Cardiac septum (tissue), 1 donor: ENCODE measurements at places on chromosomes 6 and 20.

- no peak for DNase-seq
Measured at GRCh38 chr20:52422574-52423336, 231.2 kb upstream of the ZFP64 start.

- DNase-seq, result no peak
Measured at GRCh38 chr20:58001381-58001780, 227.1 kb downstream of the ANKRD60 start.

- no peak for DNase-seq
Measured at GRCh38 chr6:10451828-10452509, 37.1 kb upstream of the TFAP2A start.

- no peak for DNase-seq
Measured at GRCh38 chr6:123062670-123063069, 66.6 kb downstream of the CLVS2 start.

DNA sequence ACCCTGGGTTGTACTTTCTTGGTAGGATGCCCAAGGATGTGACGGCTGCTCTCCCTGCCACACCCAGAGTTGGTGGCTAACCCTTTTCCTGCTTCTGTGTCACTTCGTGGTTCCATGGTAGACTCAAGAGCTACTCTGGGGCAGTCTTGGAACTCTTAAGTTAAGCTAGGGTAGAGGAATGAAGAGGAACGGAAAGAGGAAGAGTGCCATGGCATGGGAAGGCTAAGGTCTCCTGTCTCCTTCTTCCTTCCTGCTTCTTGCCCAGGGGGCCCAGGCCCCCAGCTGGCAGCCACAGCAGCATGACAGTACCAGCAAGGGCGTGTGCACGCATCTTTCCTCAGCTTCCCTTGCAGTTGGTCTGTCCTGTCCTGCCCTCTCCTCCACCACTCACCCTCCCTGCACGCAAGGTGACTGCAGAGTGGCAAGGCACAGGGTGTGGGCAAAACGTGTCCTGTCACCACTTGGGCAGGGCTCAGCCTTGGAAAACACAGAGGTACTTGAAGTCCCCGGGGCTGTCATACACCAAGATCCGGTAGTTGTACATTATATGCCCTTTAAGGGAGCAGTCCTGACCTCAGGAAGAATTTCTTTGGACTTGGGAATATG, 39.8 kb upstream of the TGM3 start:
- DNase-seq, result no peak

DNA sequence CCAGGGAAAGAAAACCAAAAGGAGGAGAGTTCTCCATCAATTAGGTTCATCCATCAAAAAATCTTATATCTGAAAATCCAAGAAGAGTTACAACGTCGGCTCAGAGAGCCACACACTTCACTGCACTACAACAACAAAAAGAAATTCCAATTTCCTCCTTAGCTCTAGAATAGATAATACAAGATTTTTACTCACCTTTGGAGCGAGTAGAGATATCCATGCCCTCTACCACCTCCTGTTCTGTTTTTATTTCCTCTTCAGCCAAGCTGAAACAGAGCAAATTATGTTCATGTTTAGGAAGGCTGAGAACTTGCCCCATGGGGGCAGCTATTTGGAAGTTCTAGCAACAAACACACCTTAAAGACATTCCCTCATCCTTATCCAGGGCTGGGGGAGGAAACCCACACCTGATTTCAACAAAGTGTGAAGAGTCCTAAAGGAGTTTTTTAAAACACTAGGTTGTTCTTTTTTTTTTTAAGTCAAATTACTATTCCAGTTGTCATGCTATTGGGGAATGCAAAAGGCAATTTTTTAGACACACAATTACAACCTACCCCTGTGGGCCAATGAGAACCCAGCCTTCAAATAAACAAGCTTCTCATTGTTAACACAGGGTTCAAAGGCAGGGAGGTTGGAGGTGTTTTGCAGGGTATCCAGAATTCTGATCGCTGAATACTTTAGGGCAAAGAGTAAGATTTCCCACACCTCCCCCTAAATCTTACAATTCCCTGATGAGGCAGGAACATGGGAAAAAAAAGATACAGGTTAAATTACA, 8.7 kb downstream of the ZMYND8 start:
- no peak for DNase-seq

GRCh38 chr6:55239099-55239498, 64.8 kb downstream of the HCRTR2 start:
- no peak for DNase-seq

- no peak for DNase-seq
Measured at GRCh38 chr20:36035745-36036144, 67.4 kb downstream of the CNBD2 start.
